ENCODE measurements at places on chromosomes 11 and 22.
A peak's percentile ranks its signal among the peaks of the same experiment; 100 is the strongest.

DNA sequence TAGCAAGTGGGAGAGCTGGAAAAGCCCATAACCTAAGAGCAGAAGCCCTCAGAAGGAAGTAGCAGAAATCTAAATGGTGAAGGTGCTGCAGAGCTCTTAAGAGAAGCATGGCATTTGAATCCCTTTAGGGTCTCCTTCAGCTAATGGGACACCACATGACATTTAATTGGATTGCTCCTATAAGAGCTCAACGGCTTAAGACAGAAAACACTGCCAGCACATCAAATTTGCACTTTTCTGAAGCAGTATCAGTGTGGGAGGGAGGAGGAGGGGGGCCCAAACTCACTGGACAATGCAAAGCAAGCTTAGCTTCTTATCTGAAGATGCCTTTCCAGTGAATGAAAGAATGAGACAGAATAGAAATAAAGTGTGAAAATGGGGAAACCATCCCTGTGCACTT is 287.9 kb upstream of the MTNR1B start:
- DNase-seq: no peak

DNA sequence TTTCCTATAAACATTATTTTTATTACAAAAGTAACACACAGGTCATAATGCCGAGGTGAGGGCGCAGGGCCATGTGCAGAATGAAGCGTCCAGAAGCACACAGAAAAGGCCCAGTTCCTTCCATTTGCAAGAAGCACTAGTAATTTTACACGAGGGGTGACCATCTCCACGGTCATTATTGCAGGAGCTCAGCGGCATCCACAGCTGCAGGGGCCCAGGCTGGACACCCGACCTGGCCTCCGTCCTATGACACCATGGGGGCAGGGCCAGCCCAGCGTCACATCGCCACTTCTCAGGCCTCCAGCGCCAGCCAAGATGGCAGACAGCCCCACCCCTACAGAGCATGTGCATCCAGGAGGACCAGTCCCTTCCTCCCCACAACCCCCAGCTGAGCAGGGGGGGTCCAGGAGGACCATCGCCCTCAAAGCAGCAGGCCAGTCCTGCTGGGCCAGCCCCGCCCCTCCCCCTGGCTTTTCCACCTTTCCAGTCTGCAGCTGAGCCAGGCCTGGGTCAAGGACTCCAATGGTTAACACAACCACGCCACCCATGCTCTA is 3.5 kb downstream of the IGF2 start:
- no peak for DNase-seq

- no peak for DNase-seq
These were observed 720.1 kb downstream of the DLG2 start for GRCh38 chr11:84906995-84907394.

DNA sequence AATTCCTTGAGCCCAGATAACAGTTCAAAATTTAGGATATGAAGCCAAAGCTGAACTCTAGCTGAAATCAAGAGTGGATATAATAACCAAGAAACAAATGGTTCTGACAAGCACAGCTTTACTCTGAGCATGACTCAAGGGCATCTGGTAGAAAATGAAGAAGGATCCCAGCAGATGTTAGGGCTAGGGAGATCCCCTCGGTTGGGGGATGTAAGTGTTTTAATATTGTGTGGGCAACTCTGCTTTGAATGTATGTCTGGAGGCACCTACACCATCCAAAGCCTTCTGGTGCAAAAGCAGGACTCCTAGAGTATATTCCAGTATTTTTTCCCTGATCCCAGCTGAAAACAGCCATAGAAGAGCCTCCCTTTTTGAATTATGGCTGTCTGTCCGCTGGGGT is 61.7 kb downstream of the FLI1 start:
- DNase-seq: no peak

- peak; percentile 66 for DNase-seq
These were observed 657.8 kb upstream of the B3GAT1 start for GRCh38 chr11:135069890-135070289.

GRCh38 chr11:57155838-57156607 is 25.7 kb upstream of the LRRC55 start:
- no peak for DNase-seq

DNA sequence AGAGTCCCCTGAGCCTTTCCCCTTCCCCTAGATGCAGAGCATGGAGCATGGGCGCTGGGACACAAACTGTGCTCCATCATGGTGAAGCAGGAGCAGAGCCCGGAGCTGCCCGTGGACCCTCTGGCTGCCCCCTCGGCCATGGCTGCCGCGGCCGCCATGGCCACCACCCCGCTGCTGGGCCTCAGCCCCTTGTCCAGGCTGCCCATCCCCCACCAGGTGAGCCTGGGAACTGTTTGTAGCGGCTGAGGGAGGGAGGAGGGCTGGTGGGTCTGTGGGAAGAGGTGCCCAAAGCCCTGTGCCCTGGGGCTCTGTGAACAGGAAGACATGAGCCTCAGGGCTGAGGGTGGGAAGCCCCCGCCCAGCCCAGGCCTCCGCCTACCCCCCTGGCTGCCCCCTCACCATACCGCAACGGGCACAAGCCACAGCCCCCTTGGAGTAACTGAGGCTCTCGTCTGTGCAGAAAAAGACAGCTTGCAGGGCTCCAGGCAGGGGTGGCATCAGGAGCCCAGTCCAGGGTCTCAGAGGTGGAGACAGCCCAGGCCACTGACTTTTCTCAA is 30.4 kb downstream of the CREB3L1 start:
- DNase-seq: no peak

DNA sequence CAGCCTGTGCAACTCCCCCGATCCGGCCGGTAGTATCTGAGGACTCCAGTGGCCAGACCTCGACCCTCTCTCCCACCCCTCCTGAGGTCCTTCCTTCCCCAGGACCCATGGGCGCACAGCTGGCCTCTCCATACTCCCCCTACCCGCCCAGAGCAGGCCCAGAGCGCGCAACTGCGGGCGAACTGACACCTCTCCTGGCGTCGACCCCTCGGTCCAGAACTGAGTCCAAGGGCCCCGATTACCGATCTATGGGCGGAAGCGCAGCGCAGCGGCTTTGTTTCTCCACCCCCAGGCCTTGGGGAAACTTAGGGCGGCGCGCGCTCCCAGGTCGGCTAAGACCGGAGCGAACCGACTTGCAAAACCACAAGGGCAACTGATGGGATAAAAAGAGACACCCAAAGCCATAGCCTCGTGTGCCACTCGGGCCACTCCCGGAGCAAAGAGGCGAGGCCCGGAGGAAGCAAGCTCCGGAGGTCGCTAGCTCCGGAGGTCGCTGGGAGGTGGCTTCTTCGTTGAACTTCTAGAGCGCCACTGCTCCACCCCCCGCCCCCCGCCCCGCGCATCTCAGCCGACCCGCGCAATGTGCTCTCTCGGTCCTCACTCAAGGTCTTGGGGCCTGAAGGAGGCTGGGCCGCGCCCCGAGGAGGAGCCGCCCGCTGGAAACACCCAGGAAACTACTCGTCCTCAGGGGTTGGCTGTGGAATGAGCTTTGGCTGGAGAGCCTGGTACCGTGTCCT is 9.8 kb upstream of the ALX4 start:
- no peak for DNase-seq

GRCh38 chr22:26239581-26239980 is 70.3 kb downstream of the SEZ6L start:
- no peak for DNase-seq

GRCh38 chr11:121112498-121113455 is 11.7 kb downstream of the TECTA start:
- DNase-seq: peak; percentile 57

GRCh38 chr11:20658135-20658534 is 11.3 kb upstream of the NELL1 start:
- no peak for DNase-seq

DNA sequence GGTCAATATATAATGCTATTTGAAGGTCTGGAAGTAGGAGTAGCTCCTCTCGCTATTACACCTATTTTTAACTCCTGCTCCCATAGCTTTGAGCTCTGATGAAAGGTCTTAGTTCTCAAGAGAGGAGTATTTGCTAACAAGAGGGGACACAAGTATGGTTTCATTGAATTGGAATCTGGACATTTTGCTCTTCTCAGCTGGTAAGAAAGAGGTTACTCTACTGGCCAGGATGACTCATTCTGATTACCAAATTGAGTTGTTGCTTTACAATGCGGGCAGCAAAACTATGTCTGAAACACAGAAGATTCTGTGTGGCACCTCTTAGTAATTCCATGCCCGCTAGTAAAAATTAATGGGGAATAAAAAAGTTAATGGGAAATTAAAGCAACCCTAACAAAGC is 63.6 kb upstream of the EP300 start:
- DNase-seq: peak; percentile 55

DNA sequence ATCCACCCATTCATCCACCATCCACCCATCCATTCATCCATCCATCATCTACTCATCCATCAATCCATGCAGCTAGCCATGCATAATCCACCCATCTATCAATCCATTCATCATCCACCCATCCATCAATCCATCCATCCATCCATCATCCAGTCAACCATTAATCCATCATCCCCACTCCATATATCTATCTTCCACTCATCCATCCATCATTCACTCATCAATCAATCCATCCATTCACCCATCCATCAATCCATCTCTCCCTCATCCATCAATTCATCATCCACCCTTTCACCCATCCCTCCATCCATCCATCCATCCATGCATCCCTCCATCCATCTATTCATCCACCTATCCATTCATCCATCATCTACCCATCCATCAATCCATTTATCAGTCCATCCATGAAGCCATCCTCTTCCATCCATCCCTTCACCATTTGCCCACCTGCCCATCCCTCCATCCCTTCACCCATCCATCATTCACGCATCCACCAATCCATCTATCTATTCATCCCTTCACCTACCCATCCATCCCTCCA is 689.4 kb downstream of the BRD1 start:
- DNase-seq: no peak

DNA sequence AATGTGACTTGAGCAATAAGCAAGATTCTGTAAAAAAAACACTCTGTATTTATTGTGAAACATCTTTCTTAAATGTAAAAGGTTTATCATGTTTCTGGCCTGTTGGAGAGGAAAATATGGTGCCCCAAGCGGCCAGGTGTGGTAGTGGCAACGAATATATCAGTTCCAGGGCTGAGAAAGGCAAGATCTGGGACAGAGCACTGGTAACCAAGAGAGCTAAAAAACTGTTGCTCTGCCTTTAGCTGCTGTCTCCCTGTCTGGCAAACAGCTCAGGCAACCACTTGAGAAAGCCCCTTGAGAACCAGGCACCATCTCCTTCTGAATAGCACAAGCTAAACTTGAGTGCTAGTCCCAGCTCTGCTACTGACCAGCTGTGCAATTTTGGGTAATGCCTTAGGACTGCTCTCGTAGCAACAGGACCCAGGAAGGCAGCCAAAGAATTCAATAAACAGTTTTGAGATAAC is 129.9 kb downstream of the KCNC1 start:
- DNase-seq: no peak

- DNase-seq: no peak
These were observed 68.6 kb downstream of the MICAL3 start for GRCh38 chr22:17955590-17956379.

DNA sequence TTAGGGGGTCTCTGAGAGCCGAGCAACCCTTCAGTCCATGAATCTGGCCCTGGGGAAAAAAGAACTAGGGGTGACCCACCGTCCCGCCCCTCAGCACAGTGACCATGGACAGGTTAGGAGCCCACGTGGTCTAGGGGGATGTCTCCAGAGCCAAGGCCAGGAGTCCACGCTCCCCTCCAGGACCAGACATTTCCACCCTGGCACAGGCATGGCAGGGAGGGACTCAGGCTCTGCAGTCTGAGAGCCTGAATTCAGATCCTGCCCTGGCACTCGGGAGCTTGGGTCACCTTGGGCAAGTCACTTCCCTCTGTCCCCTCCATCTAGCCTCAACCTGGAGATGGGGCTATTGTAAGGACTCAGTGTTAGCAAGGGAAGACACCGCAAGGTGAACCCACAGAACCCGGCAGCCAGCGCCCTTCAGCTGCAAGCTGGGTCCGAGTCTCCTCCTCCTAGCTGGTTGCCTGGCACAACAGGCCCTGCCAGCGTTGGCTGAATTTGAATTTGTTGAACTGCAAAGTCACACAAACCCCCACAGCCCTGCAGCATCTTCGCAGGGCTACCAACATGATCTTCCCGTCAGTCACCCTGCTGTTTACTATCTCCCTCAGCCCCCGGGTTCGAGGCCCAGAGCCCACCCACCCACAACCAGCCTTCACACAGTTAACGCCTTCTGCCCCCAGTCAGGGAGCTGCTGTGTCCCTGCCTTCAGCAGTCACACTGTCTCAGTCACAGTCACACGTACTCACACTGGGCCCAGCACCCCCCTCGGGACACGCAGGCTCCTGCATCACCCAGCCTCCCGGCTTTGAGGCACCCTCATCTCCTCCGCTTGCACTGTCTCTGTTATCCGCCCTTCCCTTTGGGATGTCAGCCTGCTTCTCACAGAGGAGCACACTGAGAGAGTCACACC is 603 bp upstream of the PDGFB start:
- DNase-seq: no peak

DNA sequence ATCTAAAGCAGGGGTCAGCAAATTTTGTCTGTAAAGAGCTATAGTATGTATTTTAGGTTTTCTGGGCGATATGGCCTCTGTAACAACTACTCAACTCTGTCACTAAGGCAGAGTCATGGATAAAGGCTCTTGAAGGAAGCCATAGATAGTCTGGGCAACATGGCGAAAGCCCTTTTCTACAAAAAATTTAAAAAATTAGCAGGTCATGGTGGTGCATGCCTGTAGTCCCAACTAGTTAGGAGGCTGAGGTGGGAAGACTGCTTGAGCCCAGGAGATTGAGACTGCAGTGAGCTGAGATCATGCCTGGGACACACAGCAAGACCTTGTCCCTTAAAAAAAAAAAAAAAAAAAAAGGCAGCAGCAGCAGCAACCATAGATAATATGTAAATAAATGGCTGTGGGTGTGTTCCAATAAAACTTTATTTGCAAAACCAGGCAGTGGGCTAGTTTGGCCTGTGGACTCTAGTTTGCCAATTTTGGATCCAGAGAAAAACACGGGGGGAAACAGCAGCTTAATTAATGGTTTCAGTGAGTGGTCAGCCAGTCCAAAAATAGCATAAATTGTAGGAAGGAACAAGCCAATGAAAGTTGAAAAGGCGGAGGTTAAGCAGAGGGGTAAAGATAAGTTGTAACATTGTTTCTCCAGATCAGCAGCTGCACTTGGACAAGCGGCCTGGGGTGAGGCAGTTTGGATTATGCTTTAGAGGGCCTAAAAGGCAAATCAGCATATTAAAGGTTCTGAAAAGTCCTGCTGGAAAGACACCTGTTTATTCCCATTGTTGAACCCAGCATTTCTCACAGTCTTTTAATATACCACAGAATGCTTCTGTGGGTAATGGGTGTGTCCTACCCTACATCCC is 62.6 kb downstream of the KIAA1671 start:
- no peak for DNase-seq

DNA sequence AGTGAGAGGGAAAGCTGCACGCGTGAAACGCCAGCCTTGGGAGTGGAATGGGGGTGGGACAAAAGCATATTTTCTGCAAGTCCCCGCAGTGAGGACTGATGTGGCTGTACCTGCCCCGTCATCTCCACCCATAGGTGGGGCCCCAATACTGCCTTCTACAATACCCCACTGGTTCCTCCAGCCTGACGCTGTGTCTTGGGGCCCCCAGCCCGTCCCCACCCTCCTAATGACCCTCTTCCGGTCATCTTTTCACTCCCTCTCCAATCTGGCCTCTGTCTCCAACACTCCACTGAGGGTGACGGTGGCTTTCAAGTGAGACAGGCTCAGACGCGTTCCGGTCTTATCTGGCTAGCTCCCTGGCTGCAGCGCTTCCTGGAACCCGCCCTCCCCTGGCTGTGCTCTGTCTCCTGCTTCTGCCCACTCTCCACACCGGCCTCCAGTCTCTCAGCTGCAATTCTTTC is 104.2 kb downstream of the MICAL3 start:
- no peak for DNase-seq

GRCh38 chr11:120108154-120108784 is 29.6 kb downstream of the TRIM29 start:
- peak; percentile 30 for DNase-seq

Measured in kidney glomerular epithelial cell (primary cell).